ENCODE measurements at places on chromosomes 7 and 10.

- DNase-seq = no peak
These were observed 100.7 kb upstream of the WAC start for GRCh38 chr10:28432210-28432676.

- DNase-seq = no peak
These were observed 69.4 kb downstream of the ZRANB1 start for GRCh38 chr10:125011171-125011925.

GRCh38 chr7:34224281-34224680 is 318.9 kb downstream of the BMPER start:
- no peak for DNase-seq

- no peak for DNase-seq
These were observed 57.1 kb downstream of the CYCS start for GRCh38 chr7:25067726-25068501.

DNA sequence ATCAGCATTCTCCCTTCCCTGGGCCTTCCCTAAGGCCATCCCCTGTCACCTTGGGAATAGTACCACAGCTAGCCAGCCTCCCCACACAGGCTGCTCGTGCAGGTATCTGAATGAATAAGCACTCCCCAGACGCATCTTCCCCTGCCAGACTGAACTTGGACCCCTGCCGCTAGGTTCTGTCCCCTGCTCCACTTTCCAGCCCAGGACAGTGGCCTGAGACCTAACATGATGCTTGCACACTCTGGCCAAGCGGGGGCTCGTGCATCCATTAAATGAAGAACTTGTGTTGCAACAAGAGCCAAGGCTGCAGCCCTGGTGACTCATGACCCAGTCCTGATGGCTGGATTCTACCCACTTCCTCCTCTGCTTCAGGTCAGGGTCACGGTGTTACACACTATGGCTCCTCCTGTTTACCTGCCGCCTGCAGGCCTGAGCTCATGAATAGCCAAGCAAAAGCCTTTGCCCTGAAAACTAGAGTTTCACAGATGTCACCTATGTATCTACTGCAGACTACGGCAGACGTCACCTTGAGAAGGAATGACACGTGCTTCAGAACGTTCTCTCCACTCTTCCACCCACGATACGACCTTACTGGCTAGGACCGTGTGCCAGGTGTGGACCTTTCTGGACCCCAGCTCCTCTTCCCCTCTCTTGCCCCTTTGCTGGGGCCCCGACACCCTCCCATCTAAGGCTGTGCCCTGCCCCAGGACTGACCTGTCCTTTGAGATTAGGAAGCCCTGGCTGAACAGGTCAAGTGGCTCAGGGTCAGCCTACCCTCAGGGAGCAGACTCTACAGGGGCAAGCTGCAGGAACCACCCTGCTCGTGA is 6.5 kb downstream of the ASB13 start:
- no peak for DNase-seq

GRCh38 chr7:13028825-13029099 is 341.3 kb downstream of the ARL4A start:
- DNase-seq = no peak

DNA sequence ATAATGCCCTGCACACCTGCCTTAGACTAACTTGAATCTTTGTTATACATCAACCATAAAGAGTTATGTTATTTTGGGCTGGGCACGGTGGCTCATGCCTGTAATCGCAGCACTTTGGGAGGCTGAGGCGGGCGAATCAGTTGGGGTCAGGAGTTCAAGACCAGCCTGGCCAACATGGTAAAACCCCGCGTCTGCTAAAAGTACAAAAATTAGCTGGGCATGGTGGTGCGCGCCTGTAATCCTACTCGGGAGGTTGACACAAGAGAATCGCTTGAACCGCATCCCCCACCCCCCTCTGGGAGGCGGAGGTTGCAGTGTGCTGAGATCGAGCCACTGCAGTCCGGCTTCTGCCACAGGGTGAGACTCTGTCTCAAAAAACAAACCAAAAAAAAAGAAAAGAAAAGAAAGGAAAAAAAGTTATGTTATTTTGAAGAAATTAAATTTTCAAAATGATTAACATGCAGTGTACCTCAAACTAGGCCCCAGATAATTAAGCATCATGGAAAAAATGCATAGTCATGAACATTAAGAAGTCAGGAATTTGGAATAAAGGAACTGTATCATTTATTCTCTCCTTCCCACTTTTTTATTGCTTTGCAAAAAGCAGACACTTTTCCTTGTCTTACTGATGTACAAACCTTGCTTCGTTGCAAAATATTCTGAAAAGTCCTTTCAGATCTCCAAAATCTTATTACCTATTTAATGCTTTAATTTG is 43.3 kb downstream of the STAM start:
- no peak for DNase-seq

GRCh38 chr7:3527496-3528124 is 226.6 kb downstream of the SDK1 start:
- DNase-seq = no peak

DNA sequence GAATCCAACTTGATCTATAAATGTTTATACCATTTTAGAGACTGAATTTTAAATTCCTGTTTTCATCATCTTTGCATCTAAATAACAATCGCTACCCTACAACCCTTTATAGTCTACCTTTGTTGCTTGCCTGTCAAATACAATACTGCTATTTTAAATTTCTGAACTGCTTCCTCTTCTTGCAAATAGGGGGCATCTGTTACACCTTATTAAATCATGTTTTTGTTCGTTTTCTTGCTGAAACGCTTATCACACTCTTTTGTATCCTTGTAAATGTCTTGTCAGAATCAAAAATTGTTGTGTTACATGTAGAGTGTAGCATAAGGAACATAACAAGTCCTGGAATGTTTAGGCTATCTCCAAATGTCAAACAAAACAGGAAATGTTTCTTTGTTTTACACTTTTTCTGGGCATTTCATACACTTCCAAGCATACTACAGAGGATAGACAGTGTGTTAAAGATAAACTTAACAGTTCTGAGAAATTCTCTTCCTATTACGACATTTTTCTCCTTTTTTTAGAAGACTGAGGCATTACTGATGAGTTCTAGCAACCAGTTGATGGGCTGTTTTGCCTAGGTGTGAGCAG is 281.3 kb downstream of the GPR158 start:
- DNase-seq = no peak

DNA sequence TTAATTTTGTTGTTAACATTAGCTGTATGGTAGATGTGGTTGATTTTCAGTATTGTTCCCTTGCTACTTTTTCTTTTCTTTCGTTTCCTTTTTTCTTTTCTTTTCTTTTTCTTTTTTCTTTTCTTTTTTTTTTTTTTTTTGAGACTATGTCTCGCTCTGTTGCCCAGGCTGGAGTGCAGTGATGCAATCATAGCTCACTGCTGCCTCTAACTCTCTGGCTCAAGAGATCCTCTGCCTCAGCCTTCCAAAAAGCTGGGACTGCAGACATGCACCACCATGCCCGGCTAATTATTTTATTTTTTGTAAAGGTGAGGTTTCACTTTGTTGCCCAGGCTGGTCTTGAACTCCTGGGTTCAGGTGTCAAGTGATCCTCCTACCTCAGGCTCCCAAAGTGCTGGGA is 14.4 kb downstream of the SLC26A3 start:
- no peak for DNase-seq

GRCh38 chr10:113389969-113390368 is 162.9 kb upstream of the HABP2 start:
- no peak for DNase-seq

GRCh38 chr10:130484468-130485180 is 348.4 kb downstream of the GLRX3 start:
- no peak for DNase-seq

DNA sequence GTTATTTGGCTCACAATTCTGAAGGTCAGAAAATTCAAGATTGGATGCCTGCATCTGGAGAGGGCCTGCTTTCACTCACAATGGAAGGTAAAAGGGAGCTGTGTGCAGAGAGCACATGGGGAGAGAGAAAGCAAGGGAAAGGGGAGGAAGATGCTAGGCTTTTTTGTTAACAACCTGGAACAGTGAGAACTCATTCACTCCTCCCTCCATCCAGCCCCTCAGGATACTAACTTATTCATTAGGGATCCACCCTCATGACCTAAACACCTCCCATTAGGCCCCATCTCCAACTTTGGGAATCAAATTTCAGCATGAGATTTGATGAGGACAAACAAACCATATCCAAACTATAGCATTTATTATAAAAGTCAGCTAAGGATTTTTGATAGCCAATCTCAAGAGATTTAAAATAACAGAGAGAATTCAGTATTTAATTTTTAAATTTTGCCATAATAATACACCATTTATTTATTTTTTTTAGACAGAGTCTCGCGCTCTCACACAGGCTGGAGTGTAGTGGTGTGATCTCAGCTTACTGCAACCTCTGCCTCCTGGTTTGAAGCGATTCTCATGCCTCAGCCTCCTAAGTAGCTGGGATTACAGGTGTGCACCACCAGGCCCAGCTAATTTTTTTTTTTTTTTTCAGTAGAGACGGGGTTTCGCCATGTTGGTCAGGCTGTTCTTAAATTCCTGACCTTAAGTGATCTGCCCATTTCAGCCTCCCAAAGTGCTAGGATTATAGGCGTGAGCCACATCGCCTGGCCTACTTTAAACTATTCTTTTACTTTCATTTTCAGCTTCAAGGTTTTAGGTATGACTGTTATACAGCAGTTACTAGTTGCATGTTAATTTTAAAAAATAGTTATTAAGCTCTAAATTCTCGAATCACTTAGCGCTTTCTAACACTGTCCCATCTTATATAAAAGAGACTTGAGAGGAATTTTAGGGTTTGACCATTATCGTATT is 20.3 kb upstream of the ETV1 start:
- no peak for DNase-seq

DNA sequence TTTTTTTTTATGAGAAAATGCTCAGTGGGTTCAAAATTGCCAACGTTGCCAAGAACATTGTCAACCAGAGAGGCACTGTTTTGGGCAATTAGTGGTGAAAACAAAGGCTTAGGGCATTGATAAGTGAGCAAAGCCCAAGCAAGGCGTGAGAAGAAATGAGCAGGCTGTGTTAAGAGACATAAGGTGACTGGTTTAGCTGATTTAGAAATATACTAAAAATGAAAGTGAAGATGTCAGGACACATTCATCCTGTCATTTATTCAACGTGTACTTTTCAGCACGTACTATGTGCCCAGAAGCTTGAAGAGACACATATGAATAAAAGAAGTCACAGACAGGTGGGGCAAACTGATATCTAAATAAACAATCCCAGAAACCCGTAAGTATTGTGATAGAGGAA is 31.8 kb downstream of the AOAH start:
- no peak for DNase-seq

GRCh38 chr10:110918269-110918642 is 724 bp downstream of the BBIP1 start:
- peak; percentile 97 for DNase-seq

DNA sequence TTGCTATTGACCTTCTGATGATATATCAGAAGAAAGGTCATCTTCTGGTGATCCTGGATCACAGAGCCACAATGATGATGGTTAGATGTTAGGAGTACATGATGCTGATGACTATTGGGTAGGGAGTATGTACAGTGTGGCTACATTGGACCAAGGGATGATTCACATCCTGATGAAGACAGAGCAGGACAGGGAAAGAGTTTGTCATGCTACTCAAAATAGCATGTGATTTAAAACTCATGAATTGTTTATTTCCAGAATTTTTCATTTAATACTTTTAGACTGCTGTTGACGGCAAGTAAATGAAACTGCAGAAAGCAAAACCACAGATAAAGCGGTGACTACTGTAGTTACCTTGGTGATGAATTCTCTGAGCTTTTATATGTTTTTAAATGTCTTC is 397.3 kb downstream of the PPP1R3A start:
- no peak for DNase-seq

GRCh38 chr7:112982441-112983063 is 104.1 kb downstream of the GPR85 start:
- DNase-seq = no peak

DNA sequence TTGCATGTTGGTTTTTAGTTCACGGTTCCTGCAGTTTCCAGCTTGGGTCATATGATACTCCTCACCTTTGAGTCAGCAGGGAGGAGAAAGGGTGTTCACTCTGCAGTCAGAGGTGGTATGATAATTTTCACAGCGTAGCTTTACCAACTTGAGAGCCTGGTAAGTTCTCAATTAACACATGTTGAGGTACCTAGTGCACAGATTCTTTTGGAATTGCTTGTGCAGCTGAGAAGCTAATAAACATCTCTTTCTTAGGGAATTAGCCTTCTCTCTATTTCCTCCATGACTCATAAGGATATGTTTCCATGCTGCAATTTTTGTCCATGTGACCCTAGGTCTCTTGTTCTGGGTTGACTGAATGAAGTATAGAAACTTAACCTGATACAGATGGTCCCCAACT is 166.6 kb downstream of the KIF20B start:
- DNase-seq = no peak

All from suprapubic skin (tissue), 4 donors.